Smooth muscle cell of the umbilical artery (primary cell): ENCODE measurements at places on chromosomes 11 and 22. TPM values are rescaled to one million over a fixed set of nuclear protein-coding genes. Genes with fewer than 3 reads are reported as not detected.

The MYRF gene
- 22.0 and 26.3 TPM in 2 replicates for total RNA-seq

The ANO9 gene
- total RNA-seq = not detected in 2 replicates

The MORC2 gene
- 16.6 and 31.8 TPM in 2 replicates for total RNA-seq

The HBG1 gene
- 0.37 TPM in 1 of 2 replicates, not detected in the other for total RNA-seq

The C11orf21 gene
- not detected in 2 replicates for total RNA-seq

The IGLL1 gene
- not detected in 2 replicates for total RNA-seq

The IGSF9B gene
- under 0.01 and 0.51 TPM in 2 replicates for total RNA-seq

The PATE2 gene
- 0.28 TPM in 1 of 2 replicates, not detected in the other for total RNA-seq

The LIF gene
- 86.1 and 200 TPM in 2 replicates for total RNA-seq

The TOB2 gene
- 12.5 and 27.6 TPM in 2 replicates for total RNA-seq

The ZNF70 gene
- total RNA-seq = 4.2 and 6.7 TPM in 2 replicates

The SCYL1 gene
- total RNA-seq = 91.8 and 103 TPM in 2 replicates

The OR10D3 gene
- total RNA-seq = not detected in 2 replicates

The OR52E8 gene
- total RNA-seq = not detected in 2 replicates

The GRAP2 gene
- not detected in 2 replicates for total RNA-seq

The APOC3 gene
- total RNA-seq = not detected in 2 replicates

The FAM83F gene
- not detected in 2 replicates for total RNA-seq

The IFITM1 gene
- 0.42 and 11.6 TPM in 2 replicates for total RNA-seq
